ENCODE measurements at places on chromosomes 11 and 22.

DNA sequence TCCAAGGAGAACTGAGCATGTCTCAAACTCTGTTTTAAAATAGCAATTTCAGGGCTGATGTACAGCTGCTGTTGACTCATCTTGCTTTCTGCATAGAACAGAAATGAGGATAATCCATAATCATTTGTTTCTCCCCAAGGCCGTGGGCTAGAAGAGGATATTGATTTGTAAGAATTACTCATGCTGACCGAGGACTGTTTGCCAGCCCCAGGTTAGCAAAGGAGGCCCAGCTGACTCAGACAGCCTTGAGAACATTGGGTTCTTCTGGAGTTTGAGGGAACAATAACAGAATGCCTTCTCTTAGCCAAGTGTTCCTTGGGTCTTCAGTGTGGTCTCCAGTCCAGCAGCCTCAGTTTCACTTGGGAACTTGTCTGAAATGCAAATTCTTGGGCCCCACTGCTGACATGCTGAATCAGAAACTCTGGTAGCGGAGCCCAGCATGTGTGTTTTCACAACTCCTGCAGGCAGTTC lies 92.0 kb downstream of the ZC3H12C start:
- DNase-seq: no peak

DNA sequence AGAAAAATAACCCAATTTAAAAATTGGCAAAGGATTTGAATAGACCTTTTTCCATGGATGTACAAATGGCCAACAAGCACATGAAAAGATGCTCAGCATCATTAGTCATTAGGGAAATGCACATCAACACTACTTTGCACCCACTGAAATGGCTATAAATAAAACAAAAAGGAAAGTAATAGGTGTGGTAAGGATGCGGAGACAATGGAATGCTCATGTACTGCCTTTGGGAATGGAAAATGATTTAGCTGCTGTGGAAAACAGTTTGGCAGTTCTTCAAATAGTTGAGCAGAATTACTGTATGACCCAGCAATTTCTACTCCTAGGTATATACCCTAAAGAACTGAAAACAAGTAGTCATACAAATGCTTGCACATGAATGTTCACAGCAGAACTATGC lies 37.4 kb downstream of the LARGE2 start:
- DNase-seq: no peak

DNA sequence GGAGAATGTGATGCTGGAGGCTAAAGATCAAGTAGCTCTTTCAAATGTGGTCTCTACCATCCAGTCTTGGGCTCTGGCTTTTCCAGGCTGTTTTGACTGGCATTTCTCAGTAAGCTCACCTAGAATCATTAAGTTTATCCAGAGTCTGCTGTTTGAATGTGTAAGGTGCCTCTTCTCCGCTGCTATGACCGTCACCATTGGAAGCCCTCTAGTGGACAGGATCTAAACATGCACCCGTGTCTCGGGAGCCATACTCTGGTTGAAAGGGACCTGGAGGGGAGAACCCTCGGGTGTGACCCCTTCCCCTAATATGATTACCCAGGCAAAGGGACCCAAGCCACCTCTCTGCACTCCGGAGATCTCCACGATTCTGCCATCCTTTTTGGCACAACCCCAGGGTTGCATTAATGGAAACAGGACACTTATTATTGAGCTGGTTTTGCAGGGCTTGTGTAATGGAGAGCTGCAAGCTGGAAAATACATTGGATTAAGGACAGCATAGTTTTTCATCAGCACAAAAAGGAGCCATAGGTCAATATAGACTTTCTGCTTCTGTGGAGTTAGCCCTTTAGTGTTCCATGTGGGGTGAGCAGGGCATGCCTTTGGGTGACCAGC lies 191.0 kb upstream of the LARGE1 start:
- DNase-seq: no peak

- DNase-seq: no peak
Observed at GRCh38 chr11:130787092-130787616, 129.1 kb downstream of the SNX19 start.

DNA sequence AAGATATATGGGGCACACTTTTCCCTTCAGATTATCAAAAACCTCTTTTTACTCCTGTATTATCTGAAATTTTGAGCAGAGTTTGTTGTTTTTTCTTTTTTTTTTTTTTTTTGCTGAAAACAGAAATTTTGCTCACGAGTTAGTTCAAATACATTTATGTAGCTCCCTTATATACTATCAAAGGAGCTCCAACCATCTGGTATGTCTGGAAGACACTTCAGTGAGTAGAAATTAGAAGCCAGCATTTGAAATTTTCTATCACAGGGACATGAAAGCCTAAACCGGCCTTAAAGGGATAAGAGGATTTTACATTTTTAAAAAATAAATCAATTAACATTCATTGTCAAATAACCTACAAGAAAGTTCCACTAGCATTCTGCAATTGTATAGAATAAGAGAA lies 73.3 kb downstream of the DDIAS start:
- DNase-seq: no peak

DNA sequence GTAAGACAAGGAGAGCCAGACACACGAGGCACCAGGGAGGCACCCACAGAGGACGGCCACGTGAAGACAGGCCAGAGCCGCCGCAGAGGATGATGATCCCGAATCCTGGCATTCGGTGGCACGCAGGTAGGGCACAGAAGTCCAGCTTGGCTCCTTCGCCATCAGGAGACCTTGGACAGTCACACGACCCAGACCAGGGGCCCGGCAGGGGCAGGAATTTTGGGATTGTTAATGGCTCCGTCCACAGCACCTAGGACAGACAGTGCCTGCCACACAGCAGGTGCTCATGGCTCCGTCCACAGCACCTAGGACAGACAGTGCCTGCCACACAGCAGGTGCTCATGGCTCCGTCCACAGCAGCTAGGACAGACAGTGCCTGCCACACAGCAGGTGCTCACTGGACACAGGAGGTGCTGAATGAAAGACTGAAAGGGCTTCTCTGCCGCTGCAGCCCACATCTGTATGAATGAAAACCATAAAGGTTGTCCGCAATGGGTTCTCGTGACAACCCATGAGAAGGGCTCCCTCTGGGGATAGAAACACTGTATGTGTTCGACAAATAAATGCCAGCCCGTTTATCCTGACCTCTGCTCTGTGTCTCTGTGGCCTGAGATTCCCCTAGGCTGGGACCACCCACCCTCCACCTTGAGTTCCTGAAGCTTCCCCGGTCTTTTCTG lies 341.6 kb downstream of the CTTN start:
- DNase-seq: no peak

DNA sequence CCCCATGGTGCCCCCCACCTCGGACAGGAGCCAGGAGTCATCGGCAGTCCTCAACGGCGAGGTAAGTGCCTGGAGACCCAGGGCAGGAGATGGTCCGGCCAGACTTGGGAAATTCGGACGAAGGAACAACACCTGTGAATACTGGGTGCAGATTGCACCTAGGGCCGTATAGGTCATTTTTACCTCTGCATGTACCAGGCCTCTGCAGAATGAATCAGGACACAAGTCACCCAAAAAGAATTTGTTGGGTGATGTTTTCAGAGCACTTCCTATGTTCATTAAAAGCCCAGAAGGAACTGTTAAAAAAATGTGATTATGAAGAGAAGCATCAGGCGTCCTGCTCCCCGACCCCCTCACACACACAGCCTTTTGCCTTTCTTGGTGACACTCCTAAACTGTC lies 93.9 kb downstream of the C11orf91 start:
- DNase-seq: no peak

DNA sequence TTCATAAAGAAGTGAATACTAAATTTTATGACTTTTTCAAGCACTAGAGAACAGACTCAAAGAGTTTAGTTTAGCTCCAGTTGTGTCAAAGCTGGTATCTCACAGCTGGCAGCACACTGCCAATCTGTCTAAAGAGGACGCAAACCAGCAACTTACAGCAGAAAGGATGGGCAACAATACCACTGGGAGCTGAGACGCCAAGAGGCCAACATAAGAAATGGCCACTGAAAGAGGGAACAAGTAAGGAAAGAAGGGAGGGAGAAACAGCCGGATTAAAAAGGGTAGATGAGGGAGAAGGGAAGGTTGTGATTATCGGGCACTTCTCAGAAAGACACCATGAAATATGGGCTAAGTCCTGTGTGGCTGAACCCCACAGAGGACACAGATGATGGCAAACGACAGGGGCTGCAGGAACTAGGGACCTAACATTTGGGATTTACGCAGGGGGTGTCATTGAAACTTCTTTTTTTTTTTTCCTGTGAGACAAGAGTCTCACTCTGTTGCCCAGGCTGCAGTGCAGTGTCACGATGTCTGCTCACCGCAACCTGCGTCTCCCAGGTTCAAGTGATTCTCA lies 41.7 kb downstream of the SERPIND1 start:
- no peak for DNase-seq

DNA sequence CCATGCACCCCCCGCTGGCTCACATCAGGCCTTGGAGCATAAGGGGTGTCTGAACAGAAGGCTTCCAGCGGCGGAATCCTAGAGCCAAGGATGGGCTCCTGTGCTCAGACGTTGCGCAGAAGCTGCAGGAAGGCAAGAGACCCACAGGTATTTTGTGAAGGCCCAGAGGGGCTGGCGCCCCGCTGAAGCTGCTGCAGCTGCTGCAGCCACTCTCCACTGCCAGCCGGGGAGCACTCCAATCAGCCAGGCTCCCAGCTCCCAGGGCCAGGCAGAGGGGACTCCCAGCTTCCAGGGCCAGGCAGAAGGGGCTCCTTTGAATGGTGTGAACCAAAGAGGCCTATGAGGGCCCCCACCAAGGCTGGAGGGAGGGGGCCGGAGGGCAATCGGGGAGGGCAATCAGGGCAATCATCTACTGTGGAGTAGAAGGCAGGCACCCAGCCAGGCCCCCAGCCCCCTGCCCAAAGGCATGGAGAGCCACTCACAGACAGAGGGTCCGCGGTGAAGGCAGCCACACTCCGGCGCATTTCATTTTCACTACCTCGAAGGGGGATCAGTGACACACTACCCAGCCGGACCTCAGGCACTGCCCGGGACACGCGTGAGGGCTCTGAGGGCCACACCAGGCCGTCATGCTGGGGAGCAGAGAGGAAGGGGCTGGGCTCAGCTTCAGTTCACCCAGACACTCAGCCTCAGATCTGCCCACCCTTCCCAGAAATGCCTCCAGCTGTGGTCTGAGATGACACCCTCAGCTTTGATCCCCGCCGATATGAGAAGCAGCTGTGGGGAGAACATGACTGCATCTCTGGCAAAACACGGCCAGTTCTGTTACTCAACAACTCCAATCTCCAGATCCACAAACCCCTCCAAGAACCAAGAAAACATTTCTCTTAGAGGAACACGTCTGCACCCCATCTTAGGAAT lies 11.6 kb upstream of the PDE2A start:
- DNase-seq: no peak

DNA sequence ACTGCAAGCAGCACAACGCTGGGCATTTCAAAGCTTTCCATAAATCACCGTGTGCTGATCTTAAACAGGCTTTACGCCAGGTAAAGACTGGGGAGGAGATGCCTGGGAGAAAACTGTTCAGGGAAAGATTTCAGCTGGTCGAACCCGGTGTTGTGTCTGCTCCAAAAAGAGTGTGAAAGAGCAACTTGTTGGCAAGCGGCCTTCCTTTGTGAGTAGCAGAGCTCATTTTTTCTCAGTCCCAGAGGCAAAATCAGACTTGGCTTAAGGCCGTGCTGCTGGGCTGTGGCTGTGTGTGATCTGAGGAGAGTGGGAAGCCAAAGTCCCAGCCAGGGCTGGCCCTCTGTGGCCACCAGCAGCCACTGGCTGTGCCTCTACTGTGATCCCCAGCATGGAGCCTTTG lies 75.7 kb upstream of the E2F8 start:
- DNase-seq: no peak

- no peak for DNase-seq
Observed at GRCh38 chr11:85949798-85950197, 94.6 kb downstream of the CCDC83 start.

- no peak for DNase-seq
Observed at GRCh38 chr11:61890529-61891330, 615 bp downstream of the FADS3 start.

GRCh38 chr11:84882056-84882455 lies 745.1 kb downstream of the DLG2 start:
- no peak for DNase-seq

- no peak for DNase-seq
Observed at GRCh38 chr11:35126879-35127581, 11.9 kb upstream of the CD44 start.

GRCh38 chr11:65084598-65085375 lies 765 bp downstream of the ZFPL1 start:
- DNase-seq: no peak
